Heart right ventricle (tissue), 16 donors: ENCODE measurements at places on chromosomes 11 and 22.

GRCh38 chr22:48493733-48494132 lies 1333.9 kb downstream of the BRD1 start:
- DNase-seq, result no peak

GRCh38 chr11:102685754-102686153 lies 19.8 kb downstream of the MMP27 start:
- no peak for DNase-seq

DNA sequence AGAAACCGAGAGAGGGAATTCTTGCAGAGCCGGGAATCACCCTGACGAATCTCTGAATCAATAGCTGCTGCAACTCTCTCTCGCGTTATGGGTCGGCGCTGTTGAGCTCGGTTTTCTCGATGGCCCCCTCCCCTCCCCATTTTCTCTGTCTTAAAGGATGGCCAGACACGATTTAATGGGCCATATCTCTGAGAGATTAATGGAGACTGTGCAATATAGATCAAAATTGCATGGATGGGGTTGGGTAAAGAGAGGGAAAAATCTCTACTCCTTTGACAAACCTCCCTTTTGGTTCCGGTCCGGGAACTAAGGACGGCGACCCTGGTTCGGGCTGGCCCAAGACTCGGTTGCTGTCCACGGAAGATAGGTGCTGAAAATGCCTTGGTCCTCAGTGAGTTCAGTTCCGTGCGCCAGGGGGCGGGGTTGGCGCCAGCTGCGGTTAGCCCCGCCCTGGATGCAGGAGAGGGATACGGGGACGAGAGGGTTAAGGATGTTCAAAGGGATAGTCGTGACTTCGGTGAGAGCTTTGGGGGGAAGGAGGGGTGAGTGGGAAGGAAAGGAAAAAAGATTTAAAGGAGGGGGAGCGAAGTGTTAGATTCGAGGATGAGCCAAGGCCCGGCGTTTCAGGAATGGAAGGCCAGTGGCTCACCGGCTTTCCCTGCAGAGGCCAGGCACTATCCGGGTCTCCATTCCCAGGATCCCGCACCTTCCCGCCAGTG lies 103.6 kb upstream of the HSD17B12 start:
- peak; percentile 34 for DNase-seq

DNA sequence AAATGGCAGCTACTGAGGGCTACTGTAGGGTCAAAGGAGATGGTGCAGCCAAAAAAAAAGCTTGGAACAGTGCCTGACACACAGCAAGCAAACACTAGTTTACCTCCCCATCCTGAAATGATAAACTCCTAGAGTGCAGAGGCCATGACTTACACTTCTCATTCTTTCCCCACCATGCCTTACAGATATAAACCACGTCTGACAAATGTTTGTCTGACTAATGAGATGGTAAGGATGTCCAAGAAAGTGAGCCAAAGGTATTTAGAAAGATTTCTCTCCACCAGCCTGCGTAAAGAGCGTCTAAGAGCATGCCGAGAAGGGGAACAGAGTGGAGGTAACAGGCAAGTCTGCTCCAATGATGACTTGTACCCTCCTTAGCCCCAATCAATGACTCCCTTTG lies 99.0 kb downstream of the LARGE1 start:
- DNase-seq, result no peak

GRCh38 chr22:38009000-38009806 lies 24.8 kb upstream of the SOX10 start:
- no peak for DNase-seq

- no peak for DNase-seq
Measured at GRCh38 chr22:44711690-44712555, 9.9 kb downstream of the PRR5 start.

GRCh38 chr22:24337894-24338645 lies 67.4 kb downstream of the SPECC1L start:
- DNase-seq, result no peak

- no peak for DNase-seq
Measured at GRCh38 chr22:19212302-19212870, 33.9 kb upstream of the SLC25A1 start.

DNA sequence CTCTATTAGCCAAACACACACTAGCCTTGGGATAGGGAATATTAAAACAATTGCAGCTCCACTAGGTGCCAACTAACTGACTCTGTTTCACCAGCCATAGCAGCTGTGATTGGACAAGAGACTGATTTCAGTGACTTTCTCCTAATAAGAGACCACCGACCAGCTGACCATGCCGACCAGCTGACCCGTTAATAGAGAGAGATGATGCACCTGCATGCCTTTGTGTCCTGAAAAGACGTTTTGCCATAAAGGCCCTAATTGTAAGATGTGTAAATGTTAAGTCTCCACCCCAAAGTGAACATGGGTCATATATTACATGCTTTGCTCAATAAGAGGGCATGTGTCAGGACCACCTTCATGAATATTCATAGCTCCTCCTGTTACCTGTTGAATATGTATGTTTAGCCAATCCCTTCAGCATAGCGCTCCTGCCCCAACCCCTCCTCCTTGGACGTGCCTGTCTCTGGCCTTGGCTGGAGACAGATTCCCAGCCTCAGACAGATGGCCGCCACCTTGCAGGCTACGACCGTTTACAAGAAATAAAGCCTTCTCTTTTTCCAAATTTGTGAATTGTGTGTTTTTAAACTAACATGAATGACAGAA lies 1.3 kb upstream of the NADSYN1 start:
- no peak for DNase-seq

- peak; percentile 68 for DNase-seq
Measured at GRCh38 chr11:2444821-2445745, at the start of gene KCNQ1. Gene KCNQ1 (plus strand): TSS chr11:2445008. CDS start chr11:2445099, 91 bp downstream.

DNA sequence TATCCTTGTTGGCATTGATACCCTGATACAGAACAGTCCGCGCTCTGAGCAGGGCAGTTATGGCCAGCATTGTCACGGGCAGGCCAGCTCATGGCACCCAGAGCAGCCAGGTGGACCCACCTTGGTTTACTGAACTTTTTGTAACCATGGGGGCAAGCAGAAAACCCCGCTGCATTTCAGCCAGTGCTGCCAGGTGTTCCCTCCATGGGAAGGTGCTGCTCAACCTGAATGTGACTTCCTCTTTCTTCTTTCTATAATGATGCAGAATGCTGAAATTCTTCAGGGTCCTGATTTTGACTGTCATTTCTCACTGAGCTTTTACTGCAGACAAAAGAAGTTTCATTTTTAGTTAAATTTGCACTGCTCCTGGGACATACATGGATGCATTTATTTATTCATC lies 35.6 kb upstream of the CABP7 start:
- DNase-seq, result no peak

DNA sequence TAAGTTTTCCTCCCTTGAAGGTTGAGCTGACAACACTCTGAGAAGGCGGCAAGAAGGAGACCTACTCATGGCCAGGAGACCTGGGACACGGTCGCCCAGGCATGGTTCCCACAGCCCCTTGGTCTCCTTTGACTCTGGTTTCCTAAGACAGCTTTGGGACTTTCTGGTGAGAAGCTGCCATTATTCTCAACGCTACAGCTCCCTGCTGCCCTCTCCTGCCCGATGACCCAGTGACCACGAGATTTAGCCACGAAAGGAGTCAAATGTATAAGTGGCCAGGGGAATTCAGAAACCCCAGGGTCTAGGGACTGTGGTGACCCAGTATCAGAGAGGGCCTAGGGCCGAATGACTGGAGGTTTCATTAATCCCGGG lies 699 bp upstream of the SDF2L1 start:
- DNase-seq, result no peak

DNA sequence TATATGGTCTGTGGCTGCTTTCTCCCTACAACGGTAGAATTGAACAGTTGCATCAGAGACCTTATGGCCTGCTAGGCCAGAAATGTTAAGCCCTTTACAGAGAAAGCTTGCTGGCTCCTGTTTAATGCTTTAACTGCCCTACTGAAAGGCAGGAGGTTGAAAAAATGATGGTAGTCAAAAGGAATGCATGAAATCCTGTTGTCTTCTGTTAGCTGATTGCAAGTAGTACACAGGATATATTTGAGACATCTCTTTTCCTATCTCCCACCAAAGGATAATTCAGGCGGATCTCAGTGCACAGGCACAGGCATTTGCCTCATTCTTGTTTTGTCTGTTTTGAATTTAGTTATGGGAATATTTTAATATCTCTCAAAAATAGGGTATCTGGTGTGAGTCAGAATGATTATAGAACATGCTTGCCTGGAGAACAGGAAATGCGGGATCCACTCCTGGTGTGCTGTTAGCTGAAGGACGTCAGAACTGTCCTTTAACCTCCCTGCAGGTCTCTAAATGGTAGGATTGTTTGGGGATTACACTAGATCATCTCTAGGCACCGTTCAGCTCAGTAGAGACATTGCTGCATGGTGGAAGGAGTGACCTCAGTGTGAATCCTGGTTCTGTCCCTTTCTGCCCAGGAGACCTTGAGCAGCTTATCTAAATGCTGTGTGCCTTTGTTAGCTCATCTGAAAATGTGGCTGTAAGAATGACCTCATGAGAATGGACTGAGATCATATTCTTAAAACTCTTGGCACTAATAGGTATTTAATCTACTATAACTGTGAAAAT lies 49.5 kb downstream of the PACS1 start:
- no peak for DNase-seq

- DNase-seq, result no peak
Measured at GRCh38 chr22:39985383-39986035, 9.2 kb upstream of the FAM83F start.

GRCh38 chr11:31030138-31030792 lies 339.3 kb downstream of the DCDC1 start:
- no peak for DNase-seq

GRCh38 chr11:120027546-120028180 lies 110.2 kb downstream of the TRIM29 start:
- no peak for DNase-seq

DNA sequence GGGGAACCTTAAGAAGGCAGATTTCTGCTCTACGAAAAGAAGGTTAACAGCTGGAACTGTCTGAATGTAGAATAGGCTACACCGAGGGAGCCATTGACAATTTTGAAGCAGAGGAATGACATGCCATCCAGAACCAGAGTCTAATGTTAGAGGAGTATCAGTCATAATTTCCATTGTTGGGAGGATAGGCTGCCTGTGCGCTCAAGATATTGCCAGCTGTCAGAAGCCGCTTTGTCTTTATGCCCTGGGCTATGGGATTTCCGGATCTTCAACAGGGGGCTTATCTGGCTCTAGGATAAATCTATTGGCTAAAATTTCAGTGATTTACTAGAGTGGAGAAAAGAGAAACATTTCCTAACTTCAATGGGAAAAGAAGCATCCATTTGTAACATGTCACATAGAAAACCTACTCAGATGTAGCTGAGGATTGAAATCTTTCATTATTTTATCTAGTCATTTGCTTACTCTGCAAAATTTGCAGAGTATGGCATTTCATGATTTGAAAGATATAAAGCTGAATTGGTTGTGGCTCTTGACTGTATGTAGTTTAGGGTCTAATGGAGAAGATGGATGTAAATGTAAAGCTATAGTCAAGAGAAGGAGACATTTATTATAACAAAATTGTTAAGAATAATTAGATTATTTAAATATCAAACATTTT lies 78.9 kb downstream of the ANO3 start:
- no peak for DNase-seq

- DNase-seq, result no peak
Measured at GRCh38 chr22:27723158-27723557, 78.4 kb downstream of the MN1 start.
